Heart right ventricle (tissue), 16 donors: ENCODE measurements at places on chromosomes 7 and 10. TPM values are rescaled to one million over a fixed set of nuclear protein-coding genes. Genes with fewer than 3 reads are reported as not detected.

ELAPOR2 gene
- total RNA-seq, result 3.6 TPM

C10orf67 gene
- 0.38 TPM for total RNA-seq

DCLRE1A gene
- total RNA-seq, result 5.1 TPM

PPRC1 gene
- total RNA-seq, result 10.6 TPM

UPK3B gene
- 0.97 TPM for total RNA-seq

HYAL4 gene
- total RNA-seq, result 0.38 TPM

PRKAR2B gene
- total RNA-seq, result 18.8 TPM

TRIM50 gene
- 0.62 TPM for total RNA-seq

LAMB1 gene
- total RNA-seq, result 41.2 TPM

RAB19 gene
- not detected for total RNA-seq

NUTM2E gene
- total RNA-seq, result not detected

PRSS37 gene
- not detected for total RNA-seq

CNPY1 gene
- not detected for total RNA-seq

SLC37A3 gene
- 11.0 TPM for total RNA-seq

MOGAT3 gene
- not detected for total RNA-seq

SFRP5 gene
- total RNA-seq, result 4.3 TPM

PUS7 gene
- total RNA-seq, result 5.0 TPM

KAZALD1 gene
- total RNA-seq, result 5.5 TPM

FKBP9 gene
- 124 TPM for total RNA-seq

DPP6 gene
- 2.1 TPM for total RNA-seq

ANK3 gene
- 255 TPM for total RNA-seq

PRPS1L1 gene
- total RNA-seq, result not detected

TRPV5 gene
- not detected for total RNA-seq

ECHDC3 gene
- total RNA-seq, result 41.3 TPM

XRCC2 gene
- total RNA-seq, result 0.34 TPM

NANOS1 gene
- 4.3 TPM for total RNA-seq

RAMP3 gene
- 14.9 TPM for total RNA-seq

FAM200A gene
- 5.6 TPM for total RNA-seq

PCGF5 gene
- total RNA-seq, result 65.4 TPM

CEP55 gene
- total RNA-seq, result 0.19 TPM

CACNB2 gene
- total RNA-seq, result 41.2 TPM

CAV2 gene
- 207 TPM for total RNA-seq

ZCWPW1 gene
- 3.3 TPM for total RNA-seq

PHYH gene
- total RNA-seq, result 118 TPM

PIP4K2A gene
- 12.5 TPM for total RNA-seq

SLC18A3 gene
- not detected for total RNA-seq

VSTM4 gene
- total RNA-seq, result 20.1 TPM

COL1A2 gene
- 428 TPM for total RNA-seq

OR2A12 gene
- total RNA-seq, result not detected

CUEDC2 gene
- 67.4 TPM for total RNA-seq
